ENCODE measurements at places on chromosomes 4 and X.
A peak's percentile ranks its signal among the peaks of the same experiment; 100 is the strongest.

- no peak overlapping the region for H3K27ac ChIP-seq
- H3K4me1 ChIP-seq: no peaks in the 10 kb centered on the region
- no peaks in the 10 kb centered on the region for H3K36me3 ChIP-seq
- H3K27me3 ChIP-seq: no peaks in the 10 kb centered on the region
- H3K4me3 ChIP-seq: no peak overlapping the region
- DNase-seq: no peak
These were observed 12.3 kb upstream of the XPNPEP2 start for GRCh38 chrX:129726307-129727111.

DNA sequence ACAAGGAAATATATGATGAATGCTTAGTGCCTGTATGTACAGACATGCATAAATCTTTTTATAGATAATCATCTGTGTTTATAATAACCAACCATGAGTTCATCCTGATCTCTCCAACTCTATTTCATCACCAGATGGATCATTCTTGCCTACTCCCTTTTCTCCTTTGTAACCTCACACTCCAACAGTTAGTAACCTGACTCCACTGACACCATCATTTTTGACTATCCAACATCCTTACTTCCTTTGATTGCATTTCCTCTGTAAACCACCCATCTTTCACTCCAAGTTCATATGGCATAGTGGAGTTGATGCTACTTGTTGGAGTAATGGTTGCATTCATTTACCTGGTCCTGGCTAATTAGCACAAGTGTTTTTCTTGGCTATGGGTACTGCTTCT lies 170.6 kb downstream of the ZNF330 start:
- no peaks in the 10 kb centered on the region for H3K27me3 ChIP-seq
- H3K4me3 ChIP-seq: no peak overlapping the region
- no peaks in the 10 kb centered on the region for H3K36me3 ChIP-seq
- no peak overlapping the region for H3K27ac ChIP-seq
- no peaks in the 10 kb centered on the region for H3K4me1 ChIP-seq
- DNase-seq: no peak

GRCh38 chrX:7925867-7926472 lies 1.2 kb downstream of the PNPLA4 start:
- no peaks in the 10 kb centered on the region for H3K4me1 ChIP-seq
- no peak overlapping the region for H3K4me3 ChIP-seq
- H3K36me3 ChIP-seq: no peaks in the 10 kb centered on the region
- no peaks in the 10 kb centered on the region for H3K27me3 ChIP-seq

- no peak overlapping the region for H3K27ac ChIP-seq
- no peaks in the 10 kb centered on the region for H3K27me3 ChIP-seq
- H3K4me3 ChIP-seq: no peak overlapping the region
- no peak for DNase-seq
These were observed 15.7 kb downstream of the ADGRA3 start for GRCh38 chr4:22500128-22500611.

DNA sequence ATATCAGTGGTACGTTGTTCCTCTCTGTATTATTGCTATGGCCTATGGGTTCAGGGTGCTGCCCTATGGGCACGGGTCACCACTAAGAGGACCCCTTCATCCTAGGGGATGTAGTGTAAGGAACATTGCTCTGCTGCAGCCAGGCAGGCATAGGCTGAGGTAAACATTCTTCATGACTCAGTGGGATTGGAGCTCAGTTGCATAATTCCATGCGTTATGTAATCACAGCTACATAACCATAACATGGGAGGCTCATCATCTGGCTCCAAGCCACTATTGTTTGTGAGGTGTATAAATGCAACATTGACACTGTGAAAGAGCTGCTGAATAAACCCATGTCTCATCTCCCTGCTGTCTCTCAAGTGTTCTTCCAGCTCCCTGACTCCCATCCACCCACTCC lies 375.2 kb downstream of the MAGEE1 start:
- H3K36me3 ChIP-seq: no peaks in the 10 kb centered on the region
- DNase-seq: no peak
- H3K27me3 ChIP-seq: no peaks in the 10 kb centered on the region

DNA sequence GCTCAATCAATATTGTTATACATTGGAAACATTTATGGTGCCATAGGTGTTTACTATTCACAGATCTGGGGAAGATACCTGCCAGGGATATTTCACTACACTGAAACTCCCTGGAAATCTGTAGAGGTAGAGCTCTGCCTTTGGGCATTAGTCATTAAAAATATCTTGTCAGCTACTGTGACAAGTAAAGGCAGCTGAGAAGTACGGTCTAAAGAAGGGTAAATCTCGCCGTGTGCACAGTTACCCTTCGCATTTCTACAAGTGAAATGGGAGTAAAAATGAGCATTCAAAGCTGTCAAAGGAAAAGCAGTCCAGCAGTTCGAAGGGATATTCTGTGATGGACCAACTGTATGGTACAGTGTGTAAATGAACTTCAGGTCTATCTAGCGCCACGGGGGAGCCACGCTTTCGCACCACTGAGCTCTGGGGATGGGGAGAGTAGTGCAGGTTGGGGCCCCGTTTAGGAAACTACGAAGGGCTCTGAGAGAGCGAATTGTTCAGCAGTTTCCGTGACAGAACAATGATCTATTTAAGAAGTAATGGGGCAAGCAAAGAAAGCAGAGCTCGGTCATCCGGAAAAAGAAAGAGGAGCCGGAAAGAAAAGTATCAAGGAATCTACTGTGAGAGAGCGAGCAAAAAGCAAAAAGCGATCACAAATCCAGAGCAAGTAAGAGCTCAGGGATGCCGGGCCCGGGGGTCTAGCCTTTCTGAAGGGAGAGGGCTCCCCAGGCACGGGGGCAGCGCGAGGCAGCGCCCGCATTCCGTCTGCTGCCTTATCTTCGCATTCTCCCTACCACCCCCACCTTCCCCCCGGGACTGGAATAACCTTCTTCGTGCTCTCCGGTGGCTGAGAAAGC lies 646 bp downstream of the TIGD4 start:
- H3K4me3 ChIP-seq: peak overlapping the region; percentile 76
- H3K4me1 ChIP-seq: peaks cover 28% of the 10 kb centered on the region
- H3K27me3 ChIP-seq: no peaks in the 10 kb centered on the region
- DNase-seq: peak; percentile 50

DNA sequence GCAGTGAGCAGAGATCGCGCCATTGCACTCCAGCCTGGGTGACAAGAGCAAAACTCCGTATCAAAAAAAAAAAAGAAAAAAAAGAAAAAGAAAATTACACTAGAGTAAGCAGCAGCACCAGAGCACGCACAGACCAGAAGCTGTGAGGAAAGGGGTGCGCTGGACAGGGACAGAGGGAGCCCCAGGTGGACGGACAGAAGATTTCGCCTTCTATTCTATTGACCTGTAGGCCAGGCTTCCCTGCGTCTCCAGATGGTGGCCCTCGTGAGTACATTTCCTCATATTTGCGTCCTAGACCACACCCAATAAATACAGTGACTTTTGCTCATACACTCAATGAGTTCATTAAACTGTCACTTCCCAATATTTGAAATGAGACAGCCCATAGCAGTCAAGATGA lies 19.1 kb downstream of the MTNR1A start:
- no peaks in the 10 kb centered on the region for H3K36me3 ChIP-seq
- no peak overlapping the region for H3K4me3 ChIP-seq
- no peaks in the 10 kb centered on the region for H3K4me1 ChIP-seq
- H3K27me3 ChIP-seq: no peaks in the 10 kb centered on the region
- no peak for DNase-seq

DNA sequence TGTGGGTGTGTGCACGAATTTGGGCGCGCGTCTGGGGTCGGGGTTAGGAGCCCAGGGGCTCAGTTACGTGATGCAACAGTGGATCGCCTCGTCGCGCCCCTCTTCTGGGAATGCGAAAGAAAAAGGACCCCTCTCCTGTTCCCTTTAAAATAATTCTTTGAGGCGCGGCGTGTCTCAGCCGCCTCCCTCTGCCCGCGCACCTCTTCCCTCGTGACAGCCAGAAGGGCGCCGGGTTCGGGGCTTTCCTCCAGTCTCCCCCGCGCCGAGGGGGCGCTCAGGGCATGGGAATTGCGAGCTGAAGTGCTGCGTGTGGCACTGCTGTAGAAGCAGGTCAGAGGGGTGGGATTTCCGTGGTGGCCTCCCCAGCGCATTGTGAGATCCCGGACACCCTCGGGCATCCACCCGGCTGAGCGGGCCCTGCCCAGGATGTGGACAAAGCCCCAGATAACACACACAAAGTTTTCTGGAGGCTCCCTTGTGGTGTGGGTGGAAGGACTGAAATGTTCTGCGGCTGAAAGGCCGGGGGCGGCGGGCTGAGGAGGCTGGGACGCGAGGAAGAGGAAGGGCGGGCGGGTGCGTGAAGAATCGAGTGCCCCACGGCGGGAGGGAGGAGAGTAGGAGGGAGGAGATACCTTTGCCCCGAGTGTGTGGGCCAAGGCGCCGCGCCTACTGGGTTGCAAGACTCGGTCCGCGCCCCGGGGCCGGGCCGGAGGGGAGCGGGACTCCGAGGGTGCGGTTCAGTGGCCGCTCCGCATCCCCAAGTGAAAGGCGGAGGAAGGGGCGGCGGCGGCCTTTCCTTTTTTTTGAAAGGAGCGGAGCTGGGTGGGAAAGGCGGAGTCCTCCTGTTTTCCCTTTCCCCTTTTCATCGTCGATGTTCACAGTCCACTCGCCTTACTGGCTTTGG lies 752 bp downstream of the SEPTIN11 start:
- no peak overlapping the region for H3K27ac ChIP-seq
- H3K36me3 ChIP-seq: no peaks in the 10 kb centered on the region
- no peaks in the 10 kb centered on the region for H3K27me3 ChIP-seq
- H3K4me3 ChIP-seq: peak overlapping the region; percentile 98
- peak; percentile 44 for DNase-seq

DNA sequence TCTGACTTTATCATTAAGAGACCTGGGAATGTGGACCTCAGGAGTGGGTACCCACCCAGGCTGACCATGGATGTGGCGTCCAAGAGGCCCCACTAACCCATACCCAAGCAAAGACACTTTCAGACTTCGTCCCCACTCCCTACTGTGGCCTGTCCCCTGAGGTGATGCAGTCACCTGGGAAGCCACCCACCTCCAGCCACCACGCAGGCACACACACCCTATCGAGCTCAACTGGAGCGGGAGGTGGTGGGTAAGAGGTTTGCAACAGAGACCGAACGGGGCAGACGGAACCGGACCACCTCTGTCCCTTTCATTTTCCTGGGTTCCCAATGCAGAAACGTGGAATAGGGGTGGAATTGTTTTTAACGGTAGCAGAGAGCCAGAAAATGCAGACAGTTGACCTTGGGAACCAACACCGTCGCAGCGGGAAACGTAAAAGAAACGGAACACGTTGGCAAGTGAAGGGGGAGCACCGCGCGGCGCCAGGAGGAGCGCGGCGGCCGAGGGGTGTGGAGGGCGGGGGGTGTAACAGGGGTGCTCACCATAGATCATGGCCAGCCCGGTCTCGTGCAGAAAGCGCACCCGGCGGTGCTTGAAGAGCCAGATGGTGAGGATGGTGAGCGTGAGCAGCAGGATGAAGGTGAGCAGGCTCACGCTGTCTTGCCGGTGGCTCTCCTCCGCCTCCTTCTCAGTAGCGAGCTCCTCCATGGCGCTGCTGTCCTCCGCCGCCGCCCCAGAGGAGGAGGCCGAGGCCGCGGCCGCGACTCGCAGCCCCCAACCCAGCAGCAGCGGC lies 559 bp downstream of the SLC9A7 start:
- no peaks in the 10 kb centered on the region for H3K36me3 ChIP-seq
- peak overlapping the region; percentile 50 for H3K4me3 ChIP-seq
- H3K27ac ChIP-seq: no peak overlapping the region
- H3K27me3 ChIP-seq: no peaks in the 10 kb centered on the region
- H3K4me1 ChIP-seq: 0 out of 2 replicates have a peak, but pooled peaks cover 5% of the 10 kb centered on the region

DNA sequence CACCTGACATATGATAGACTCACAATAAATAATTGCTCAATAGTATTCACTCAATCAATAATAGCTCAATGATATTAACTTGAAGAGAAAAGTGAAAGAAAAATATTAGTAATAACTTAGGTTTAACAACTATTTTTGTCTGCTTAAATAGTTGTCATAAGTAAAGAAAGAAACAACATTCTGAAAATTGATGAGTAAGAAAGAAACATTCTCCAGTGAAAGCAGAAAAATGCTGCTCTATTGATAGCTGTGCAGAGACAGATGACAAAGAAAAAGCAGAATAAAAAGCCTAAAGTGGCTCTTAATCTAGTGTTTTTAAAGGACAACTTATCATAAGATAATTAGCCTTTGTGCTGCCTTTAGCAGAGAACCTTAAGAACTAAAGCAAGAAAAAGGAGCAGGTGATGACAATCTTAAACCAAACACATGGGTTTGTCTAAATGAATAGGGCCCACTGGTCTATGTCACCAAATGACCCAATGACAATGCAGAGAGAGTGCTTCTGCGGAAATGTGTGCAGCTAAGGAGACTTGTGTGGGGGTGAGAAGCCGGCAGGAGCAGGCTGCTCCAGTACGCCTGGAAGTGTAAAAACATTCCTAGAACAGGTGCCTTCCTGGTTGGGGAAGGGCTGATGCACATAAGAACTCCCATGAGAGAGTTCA lies 13.2 kb downstream of the HS3ST1 start:
- H3K27ac ChIP-seq: no peak overlapping the region
- H3K4me1 ChIP-seq: peaks cover 20% of the 10 kb centered on the region
- no peaks in the 10 kb centered on the region for H3K36me3 ChIP-seq
- DNase-seq: no peak
- H3K4me3 ChIP-seq: no peak overlapping the region

- H3K4me1 ChIP-seq: peaks cover 15% of the 10 kb centered on the region
- H3K27ac ChIP-seq: peak overlapping the region; percentile 95
- no peaks in the 10 kb centered on the region for H3K36me3 ChIP-seq
- peak overlapping the region; percentile 98 for H3K4me3 ChIP-seq
- peak; percentile 85 for DNase-seq
- no peaks in the 10 kb centered on the region for H3K27me3 ChIP-seq
These were observed 840 bp upstream of the CLCN3 start for GRCh38 chr4:169619518-169619957.

DNA sequence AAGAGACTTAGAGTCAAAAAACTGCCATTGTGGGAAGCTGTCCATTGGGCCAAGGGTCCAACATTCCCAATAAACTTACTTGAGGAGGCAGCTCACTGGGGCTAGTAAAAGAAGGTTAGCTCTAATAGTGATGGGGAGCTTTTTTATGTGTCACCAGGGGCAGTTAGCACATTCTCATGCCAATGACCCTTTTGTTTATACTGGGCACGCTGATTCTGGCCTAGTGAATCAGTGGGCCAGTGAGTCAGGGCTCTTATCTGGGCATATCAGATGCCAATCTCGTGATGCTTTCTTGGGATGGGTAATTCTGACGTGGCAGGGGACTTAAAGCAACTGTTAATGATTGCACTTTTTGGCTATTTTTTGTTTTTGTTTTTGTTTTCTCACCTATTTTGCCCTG lies 27.8 kb downstream of the TCEAL1 start:
- no peak for DNase-seq
- H3K4me3 ChIP-seq: no peak overlapping the region
- no peaks in the 10 kb centered on the region for H3K27me3 ChIP-seq

DNA sequence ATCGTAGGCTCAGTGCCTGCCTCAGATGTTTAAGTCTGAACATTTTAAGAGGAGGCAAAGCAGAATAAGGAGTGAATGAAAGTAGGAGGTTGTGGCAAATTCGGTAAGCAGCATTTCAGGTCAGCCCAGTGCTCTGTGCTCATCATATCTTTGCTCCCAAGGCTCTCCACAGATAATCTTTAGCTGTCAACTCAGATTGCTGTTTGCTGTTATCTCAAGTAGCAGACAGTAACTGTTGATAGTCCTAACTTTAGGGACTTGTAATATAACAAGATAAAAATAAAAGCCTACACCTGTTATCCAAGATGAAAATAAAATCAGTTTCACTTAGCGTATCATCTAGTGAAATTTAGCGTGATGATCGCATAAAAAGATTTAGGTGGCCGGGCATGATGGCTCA lies 18.6 kb upstream of the CLTRN start:
- H3K36me3 ChIP-seq: no peaks in the 10 kb centered on the region
- H3K4me3 ChIP-seq: no peak overlapping the region
- H3K4me1 ChIP-seq: no peaks in the 10 kb centered on the region

Data from MM.1S (cell line).